Diencephalon (tissue), 1 donor: ENCODE measurements at places on chromosomes 4 and X. TPM values are rescaled to one million over a fixed set of nuclear protein-coding genes. Genes with fewer than 3 reads are reported as not detected.

NAA10 gene
- 26.1 TPM for total RNA-seq

WDFY3 gene
- 162 TPM for total RNA-seq

ARHGAP6 gene
- 4.4 TPM for total RNA-seq

PWWP3B gene
- 4.2 TPM for total RNA-seq

VEGFC gene
- 3.5 TPM for total RNA-seq

BMP3 gene
- 7.6 TPM for total RNA-seq

HDAC8 gene
- total RNA-seq, result 31.4 TPM

FREM3 gene
- 3.2 TPM for total RNA-seq

NLGN4X gene
- total RNA-seq, result 71.3 TPM

SPOCK3 gene
- 84.4 TPM for total RNA-seq

SUPT20HL1 gene
- total RNA-seq, result not detected

PROM1 gene
- total RNA-seq, result 26.5 TPM

LRIT3 gene
- total RNA-seq, result 0.23 TPM

DCX gene
- 268 TPM for total RNA-seq

MTTP gene
- total RNA-seq, result 3.9 TPM

PRR32 gene
- not detected for total RNA-seq

ADGRG2 gene
- total RNA-seq, result 0.69 TPM

PABPC1L2B gene
- total RNA-seq, result 0.92 TPM

CABS1 gene
- total RNA-seq, result not detected

NIPAL1 gene
- total RNA-seq, result 3.0 TPM

L1CAM gene
- total RNA-seq, result 182 TPM

PLAC8 gene
- total RNA-seq, result 2.1 TPM

CD40LG gene
- total RNA-seq, result not detected

DUSP21 gene
- total RNA-seq, result not detected

NKX3-2 gene
- not detected for total RNA-seq

DMRTC1 gene
- total RNA-seq, result 0.46 TPM

ALAS2 gene
- 60.7 TPM for total RNA-seq

CT45A5 gene
- 0.46 TPM for total RNA-seq

PF4V1 gene
- total RNA-seq, result 1.6 TPM

IL2RG gene
- not detected for total RNA-seq

IQCM gene
- not detected for total RNA-seq

ADGRA3 gene
- total RNA-seq, result 59.7 TPM

RNF212 gene
- total RNA-seq, result 3.5 TPM

KDR gene
- 18.7 TPM for total RNA-seq

LUZP4 gene
- not detected for total RNA-seq

KLKB1 gene
- total RNA-seq, result 0.69 TPM

MAGEA3 gene
- total RNA-seq, result not detected

KLHL5 gene
- 134 TPM for total RNA-seq

SSX4 gene
- total RNA-seq, result not detected

STATH gene
- total RNA-seq, result not detected

CA5B gene
- 5.8 TPM for total RNA-seq

BEX5 gene
- 57.9 TPM for total RNA-seq

CYTL1 gene
- 0.69 TPM for total RNA-seq

ERCC6L gene
- total RNA-seq, result 1.4 TPM

FRMPD4 gene
- 14.3 TPM for total RNA-seq
